ENCODE measurements at places on chromosomes 1 and 21. TPM values are rescaled to one million over a fixed set of nuclear protein-coding genes. Genes with fewer than 3 reads are reported as not detected.

- ATAC-seq, result no peak
These were observed 132.4 kb downstream of the SLC45A1 start for GRCh38 chr1:8450312-8450711.

DNA sequence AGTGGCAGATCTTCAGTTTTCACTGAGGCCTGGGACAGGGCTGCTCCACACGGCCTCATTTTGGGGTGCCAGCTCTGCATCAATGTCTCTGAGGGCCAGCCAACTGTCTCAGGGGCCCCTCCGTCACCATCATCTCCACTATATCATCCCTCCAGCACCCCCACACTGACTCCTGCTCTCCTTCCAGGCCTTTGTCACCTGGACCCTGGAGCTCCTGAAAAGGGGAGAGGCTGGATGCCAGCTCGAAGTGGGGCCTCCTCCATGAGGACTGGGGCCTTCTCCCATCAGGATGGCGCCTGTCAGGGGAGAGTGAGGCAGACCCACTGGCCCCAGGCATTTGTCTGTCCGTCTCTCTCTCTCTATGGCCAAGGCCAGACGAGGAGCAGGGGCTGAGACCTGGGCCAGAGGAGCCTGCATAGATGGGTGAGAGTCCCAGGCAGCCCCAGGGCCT, 44.7 kb upstream of the LRP8 start:
- ATAC-seq, result no peak

- no peak for ATAC-seq
These were observed 28.9 kb upstream of the ADARB1 start for GRCh38 chr21:45045481-45045880.

- no peak for ATAC-seq
These were observed 231.8 kb upstream of the IRF2BP2 start for GRCh38 chr1:234841710-234842231.

DNA sequence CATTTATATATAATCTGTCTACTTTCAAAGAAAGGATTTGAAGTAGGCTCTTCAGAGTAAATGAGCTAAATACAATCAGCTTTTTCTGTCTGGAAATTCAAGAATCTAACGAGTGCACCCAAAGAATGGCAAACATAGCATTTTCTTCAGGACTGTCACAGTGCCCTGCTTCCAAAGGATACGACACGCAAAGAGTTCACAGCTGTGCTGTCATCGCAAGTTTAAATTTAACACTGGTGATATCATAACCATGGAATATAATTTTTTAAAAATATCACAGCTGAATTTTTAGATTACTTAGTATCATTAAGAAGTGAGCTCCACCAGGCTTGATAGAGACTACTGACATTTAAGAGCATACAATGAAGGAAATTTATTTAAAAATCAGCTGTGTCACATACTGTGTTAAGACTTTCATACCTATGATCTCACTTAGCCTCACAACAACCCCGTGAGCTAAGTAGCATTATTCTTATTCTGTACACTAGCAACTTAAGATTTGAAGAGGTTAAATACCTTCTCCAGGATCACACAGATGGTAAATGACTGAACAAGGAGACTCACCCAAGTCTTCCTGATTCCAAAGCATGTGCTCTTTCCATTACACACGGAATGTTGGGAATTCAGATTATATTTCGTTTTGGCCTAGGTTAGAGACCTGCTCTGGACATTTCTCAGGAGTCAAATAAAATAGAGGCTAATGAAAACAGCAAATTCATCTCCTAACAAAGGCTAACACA, 46.2 kb upstream of the PRRX1 start:
- no peak for ATAC-seq

DNA sequence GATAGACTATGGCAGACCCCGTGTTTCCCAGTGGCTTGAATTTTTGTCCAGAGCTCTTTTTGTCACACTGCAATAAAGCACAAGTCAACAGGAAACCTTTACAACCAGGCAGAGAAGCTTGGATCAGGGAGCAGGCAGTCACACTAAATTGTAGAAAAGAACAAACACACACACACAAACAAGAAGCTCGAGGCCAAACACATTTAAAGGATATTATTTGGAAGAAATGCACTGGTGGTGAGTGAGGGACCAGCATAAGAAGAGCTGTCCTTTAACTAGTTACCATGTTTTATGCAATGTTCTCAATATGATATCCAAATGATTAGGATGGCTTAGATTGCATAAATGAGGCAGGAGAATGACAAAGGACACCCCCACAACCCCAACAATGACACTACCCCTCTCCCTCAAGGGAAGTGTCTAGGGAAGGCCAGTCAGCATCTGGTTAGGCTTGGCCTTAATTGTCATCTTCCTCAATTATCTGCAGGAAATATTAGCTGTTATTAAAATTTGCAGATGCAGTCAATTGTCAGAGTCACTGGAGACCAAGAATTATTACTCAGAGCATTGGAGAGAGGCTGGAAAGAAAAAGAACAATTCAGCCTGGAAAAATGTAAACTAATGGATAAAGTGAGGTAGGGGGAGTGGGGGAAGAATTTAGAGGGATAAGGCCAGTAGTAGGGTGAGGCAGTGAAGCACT, 35.3 kb downstream of the DDR2 start:
- no peak for ATAC-seq

The ZNF593OS gene
- not detected for total RNA-seq

- no peak for ATAC-seq
These were observed at the start of gene IL10 for GRCh38 chr1:206772243-206772937. Gene IL10 (minus strand): TSS chr1:206772494. CDS start chr1:206772435, 59 bp downstream.

DNA sequence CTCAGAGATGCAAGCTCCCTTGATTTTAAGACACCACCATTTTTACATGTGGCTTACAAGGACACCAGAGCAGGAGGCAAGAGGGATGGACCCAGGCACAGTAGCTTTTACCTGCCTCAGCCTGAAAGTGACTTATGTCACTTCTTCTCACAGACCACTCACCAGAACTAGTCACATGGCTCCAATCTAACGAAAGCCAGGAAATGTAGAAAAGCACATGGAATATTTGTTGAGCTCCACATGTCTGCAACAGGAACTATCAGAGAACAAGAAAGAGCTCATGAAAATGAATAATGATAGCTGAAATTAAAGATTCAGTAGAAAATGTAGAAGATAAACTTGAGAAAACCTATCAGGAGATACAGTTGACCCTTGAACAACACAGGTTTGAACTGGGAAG, 69.4 kb downstream of the ZNF648 start:
- ATAC-seq, result no peak

DNA sequence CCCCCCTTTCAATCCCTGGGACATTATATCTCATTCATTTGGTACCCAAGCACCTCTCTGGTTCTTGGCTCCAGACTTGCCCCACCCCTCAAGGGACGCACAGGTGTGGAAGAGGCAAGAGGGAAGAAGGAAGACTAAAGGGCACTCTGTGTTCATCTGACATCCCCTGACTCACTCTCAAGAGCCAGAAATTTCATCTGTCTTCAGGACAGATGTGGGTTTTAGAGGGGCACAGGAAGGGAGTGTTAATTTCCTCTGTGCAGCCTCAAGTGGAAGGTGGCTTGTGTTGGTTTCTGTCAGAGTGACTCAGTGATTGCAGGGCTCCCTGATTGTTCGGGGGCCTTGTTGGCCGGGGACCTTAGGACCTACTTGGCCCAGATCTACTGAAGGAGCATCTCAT, 2.4 kb downstream of the C2CD4D start:
- peak; percentile 30 for ATAC-seq

- ATAC-seq, result no peak
These were observed 6.5 kb downstream of the WNT3A start for GRCh38 chr1:228013131-228013934.

The IL19 gene
- total RNA-seq, result not detected

- no peak for ATAC-seq
These were observed 893.4 kb upstream of the ADGRL4 start for GRCh38 chr1:79899914-79900313.

The CYP2J2 gene
- total RNA-seq, result 0.87 TPM

GRCh38 chr1:52216907-52217458, 75.1 kb downstream of the ZFYVE9 start:
- ATAC-seq, result no peak

DNA sequence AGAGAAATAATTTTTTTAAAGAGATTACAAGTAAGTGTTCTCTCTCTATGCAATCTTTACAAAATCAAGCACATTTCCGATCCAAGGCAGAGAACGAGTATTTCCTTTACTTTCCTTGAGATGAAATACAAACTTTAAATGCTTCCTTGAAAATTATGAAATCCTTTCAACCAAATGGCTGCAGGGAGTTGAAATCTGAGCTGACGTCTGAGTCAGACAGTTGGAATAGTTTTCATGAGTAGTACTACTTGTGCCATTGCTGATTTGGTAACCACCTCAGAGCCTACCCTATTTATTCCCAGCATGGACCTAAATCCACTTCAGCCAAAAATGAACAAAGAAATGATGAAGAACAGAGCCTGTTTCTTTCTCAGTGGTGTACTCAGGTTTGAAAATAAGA, 183.6 kb downstream of the GIPC2 start:
- no peak for ATAC-seq

- peak; percentile 74 for ATAC-seq
These were observed 725 bp downstream of the MTFR1L start for GRCh38 chr1:25820247-25821111.

DNA sequence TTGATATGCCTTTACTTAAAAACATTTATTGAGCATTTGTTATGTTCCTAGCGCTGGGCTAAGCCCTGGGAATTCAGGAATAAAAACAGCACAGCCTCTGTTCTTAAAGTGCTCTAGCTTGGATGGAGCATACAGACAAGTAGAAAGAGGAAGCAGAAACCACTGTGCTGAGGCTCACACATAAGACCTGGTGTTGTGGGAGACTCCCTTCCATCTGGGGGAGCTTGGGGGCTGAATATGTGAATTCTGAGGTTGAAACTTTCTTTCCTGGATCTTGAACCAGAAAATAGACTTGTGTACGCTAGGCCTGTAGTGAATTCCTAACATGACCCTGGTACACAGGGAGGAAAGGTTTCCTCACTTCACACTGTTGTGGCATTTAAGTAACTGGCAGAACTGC, 209.9 kb downstream of the ZNF326 start:
- no peak for ATAC-seq

DNA sequence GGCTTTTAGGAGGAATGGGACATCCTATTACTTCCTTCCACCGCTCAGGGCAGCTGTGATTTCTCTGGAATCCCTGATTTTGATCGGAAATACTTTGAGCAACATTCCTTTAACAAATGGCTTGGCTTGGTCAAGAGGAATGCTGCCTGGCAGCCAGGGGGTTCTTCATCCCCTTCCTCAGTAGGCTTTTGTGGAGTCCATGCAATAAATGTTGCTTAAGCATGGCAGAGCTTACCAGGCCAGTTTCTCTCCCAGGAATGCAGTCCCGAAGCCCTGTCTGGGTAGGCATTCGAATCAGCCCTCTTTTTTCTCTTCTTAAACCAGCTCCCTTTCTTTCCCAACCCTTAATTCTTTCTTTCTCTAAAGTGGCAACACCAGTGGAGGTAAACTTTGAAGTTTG, 177.1 kb upstream of the KIAA0040 start:
- ATAC-seq, result no peak
